ENCODE measurements at places on chromosomes 11 and 22. TPM values are rescaled to one million over a fixed set of nuclear protein-coding genes. Genes with fewer than 3 reads are reported as not detected.
A peak's percentile ranks its signal among the peaks of the same experiment; 100 is the strongest.

GRCh38 chr11:95045812-95046211 is 3.4 kb upstream of the KDM4F start:
- DNase-seq, result no peak

Gene CCDC86
- 43.8 TPM for total RNA-seq

- DNase-seq, result no peak
These were observed 119.5 kb downstream of the APOL5 start for GRCh38 chr22:35837101-35837727.

- no peak for DNase-seq
These were observed 96.0 kb upstream of the BDNF start for GRCh38 chr11:27795955-27796861.

DNA sequence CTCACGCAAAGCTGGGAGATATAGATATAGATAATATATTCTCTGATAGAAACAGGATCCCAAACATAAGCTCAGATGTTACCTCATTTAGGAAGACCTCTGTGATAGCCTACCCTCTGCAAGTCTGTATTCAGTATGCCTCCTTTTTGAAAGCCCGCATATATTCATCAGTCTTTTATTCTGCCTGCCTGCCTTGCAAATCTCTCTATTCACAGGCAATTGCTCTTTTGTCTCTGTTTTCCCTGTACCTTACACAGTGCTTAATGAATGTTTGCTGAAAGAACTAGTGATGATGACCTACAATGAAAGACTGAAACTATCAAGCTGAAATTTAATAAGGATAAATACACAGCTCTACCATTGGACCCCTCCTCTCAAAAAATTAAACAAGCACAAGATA is 18.4 kb downstream of the DEUP1 start:
- DNase-seq, result no peak

Gene CTSW
- total RNA-seq, result 0.29 TPM

GRCh38 chr11:69526453-69526810 is 45.0 kb downstream of the LINC01488 start:
- DNase-seq, result no peak

DNA sequence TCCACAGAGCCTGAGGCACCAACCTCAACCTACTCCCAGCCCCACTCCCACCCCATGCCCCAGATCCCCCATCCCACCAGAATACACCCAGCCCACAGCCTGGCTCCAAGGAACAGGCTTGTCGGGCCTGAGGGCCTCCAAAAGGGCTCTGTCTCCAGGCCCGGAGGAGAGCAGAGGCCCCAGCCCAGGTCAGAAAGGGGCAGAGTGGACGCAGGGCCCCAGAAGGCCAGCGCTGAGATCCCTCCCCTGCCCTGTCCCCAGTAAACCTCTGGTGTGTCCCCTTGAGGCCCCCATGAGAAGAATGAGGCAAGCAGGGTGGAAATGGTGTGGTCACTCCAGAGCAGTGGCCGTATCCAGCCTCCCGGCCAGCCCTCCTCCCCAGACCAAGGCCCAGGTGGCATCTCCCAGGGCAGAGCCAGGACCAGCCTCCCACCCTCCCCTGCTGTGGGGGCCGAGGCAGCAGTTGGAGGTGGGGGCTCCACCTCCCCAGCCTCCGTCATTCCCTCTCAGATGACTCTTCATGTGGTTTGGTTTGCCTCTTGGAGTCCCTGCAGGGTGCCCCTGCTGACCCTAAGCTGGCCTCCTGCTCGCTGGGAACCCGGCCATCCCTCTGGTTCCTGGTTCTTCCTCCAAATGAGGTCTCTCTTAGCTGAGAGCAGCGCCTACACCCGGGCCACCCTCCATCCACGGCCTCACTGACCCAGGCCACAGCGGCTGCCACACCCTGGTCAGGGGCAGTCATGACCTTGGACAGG is 195.0 kb downstream of the IGLL1 start:
- DNase-seq, result no peak

Gene CALCA
- not detected for total RNA-seq

Gene ENTHD1
- not detected for total RNA-seq

Gene CHRM1
- total RNA-seq, result 7.6 TPM

- no peak for DNase-seq
These were observed 255.9 kb downstream of the C11orf87 start for GRCh38 chr11:109677876-109678275.

Gene NTM
- total RNA-seq, result 5.0 TPM

GRCh38 chr11:11731311-11732083 is 109.7 kb upstream of the GALNT18 start:
- DNase-seq, result no peak

- peak; percentile 48 for DNase-seq
These were observed 22.7 kb downstream of the TCIRG1 start for GRCh38 chr11:68061508-68061907.

Gene TSKU
- total RNA-seq, result 120 TPM

DNA sequence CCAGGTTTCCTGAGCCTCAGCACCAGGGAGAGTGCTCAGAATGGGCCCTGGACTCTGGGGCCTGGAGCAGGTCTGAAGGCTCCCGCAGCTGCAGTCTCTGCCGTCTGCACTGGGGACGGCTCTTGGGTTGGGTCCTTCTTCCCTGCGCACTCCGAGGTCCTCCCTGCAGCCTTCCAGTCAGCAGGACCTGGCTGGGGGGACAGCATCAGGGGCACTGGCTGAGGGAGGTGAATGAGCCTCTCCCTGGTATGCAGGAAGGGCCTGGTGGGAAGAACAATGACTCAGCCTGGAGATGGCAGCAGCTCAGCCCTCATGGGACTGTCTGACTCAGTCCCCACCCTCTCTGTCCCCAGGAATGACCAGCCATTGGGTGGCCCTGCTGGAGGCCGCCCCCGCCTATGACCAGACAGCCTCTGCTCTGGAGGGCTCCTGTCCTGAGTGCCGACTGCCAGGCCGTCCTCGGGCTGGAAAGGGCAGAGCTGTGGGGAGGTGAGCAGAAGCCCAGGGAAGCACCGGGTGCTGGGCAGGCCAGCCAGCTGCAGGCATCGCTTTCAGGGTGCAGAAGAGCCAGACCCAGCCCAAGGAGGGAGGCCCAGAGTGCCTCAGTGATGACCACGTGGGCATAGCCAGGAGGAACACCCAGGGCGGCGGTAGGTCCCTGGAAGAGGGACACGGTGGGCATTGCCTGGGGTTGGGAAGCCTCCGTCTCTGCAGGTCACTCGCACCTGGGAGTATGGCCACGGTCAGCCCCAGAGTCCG is 455.0 kb downstream of the BRD1 start:
- DNase-seq, result peak; percentile 79

DNA sequence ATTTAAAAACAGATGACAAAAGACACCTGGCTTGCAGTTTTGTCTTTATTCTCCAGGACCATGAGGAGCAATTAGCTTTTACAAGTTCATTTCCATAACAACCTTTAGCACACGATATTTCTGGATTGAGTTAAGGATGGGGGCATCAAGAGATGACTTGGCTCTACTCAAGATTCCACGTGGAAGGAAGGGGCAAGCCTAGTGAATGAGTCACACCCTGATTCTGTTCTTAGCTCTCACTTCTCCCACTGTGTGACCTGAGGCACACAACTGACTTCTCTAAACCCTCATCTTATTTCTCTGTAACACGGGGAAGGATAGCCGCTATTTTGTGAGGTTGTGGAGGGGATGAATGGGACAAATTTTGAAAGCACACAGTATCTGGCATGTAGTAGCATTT is 185.5 kb downstream of the KIRREL3 start:
- no peak for DNase-seq

GRCh38 chr11:34512840-34513681 is 533 bp downstream of the ELF5 start:
- DNase-seq, result no peak

- no peak for DNase-seq
These were observed 47.2 kb downstream of the MN1 start for GRCh38 chr22:27754247-27754887.

DNA sequence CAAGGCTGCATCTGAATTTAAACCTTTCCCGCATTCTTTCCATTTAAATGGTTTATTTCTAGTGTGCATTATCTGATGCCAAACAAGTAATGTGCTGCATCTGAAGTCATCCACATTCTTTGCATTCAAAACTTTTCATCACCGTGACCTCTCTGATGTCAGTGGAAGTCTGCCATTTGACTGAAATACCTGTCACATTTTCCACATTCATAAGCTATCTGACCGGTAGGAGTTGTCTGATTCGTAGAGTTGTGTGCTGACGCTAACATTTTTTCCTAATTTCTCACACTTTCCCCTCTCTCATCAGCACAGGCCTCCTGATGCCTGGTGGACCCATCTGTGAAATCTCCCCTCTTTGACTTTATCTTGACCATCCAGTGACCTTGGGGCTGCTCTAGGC is 79.9 kb upstream of the BARX2 start:
- DNase-seq, result no peak

- no peak for DNase-seq
These were observed 39.7 kb downstream of the USP35 start for GRCh38 chr11:78228467-78228866.

GRCh38 chr11:105824457-105825013 is 197.5 kb downstream of the MSANTD4 start:
- no peak for DNase-seq
